ENCODE measurements at places on chromosomes 6 and 20.
A peak's percentile ranks its signal among the peaks of the same experiment; 100 is the strongest.

- no peak overlapping the region for H3K27ac ChIP-seq
- H3K36me3 ChIP-seq, result no peaks in the 10 kb centered on the region
- H3K27me3 ChIP-seq, result no peaks in the 10 kb centered on the region
- no peaks in the 10 kb centered on the region for H3K4me1 ChIP-seq
Observed at GRCh38 chr6:8852332-8852731, 417.0 kb upstream of the SLC35B3 start.

- H3K36me3 ChIP-seq, result no peaks in the 10 kb centered on the region
- no peak for DNase-seq
- peaks cover 34% of the 10 kb centered on the region for H3K4me1 ChIP-seq
- H3K4me3 ChIP-seq, result no peak overlapping the region
- no peaks in the 10 kb centered on the region for H3K27me3 ChIP-seq
- no peak overlapping the region for H3K27ac ChIP-seq
Observed at GRCh38 chr6:2911171-2911570, 8.1 kb upstream of the SERPINB9 start.

DNA sequence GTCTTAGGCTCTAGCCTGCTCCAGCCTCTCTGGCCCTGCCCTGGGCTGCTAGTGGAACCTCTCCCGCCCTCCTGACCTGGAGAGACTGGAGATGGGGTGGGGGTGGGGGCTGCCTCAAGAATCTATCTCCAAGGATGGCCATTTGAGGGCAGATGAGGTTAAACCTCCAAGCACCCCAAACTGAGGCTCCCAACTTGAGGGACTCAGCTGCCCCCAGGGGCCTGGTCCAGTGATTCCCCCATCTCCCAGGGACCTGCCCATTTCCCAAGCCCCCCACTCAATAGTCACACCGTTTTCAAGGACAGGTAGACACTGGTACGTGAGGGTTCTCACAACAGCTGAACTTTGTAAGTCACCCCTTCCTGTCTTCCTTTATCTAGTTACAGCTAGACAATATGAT is 7.1 kb upstream of the BPIFB1 start:
- H3K4me3 ChIP-seq, result no peak overlapping the region
- DNase-seq, result no peak
- no peaks in the 10 kb centered on the region for H3K4me1 ChIP-seq
- no peaks in the 10 kb centered on the region for H3K36me3 ChIP-seq
- no peak overlapping the region for H3K27ac ChIP-seq
- H3K27me3 ChIP-seq, result peaks cover 5% of the 10 kb centered on the region

GRCh38 chr6:158268361-158269147 is 43.7 kb upstream of the TULP4 start:
- H3K4me3 ChIP-seq, result no peak overlapping the region
- H3K4me1 ChIP-seq, result peaks cover 27% of the 10 kb centered on the region
- H3K27ac ChIP-seq, result no peak overlapping the region
- peaks cover 5% of the 10 kb centered on the region for H3K36me3 ChIP-seq
- no peaks in the 10 kb centered on the region for H3K27me3 ChIP-seq

DNA sequence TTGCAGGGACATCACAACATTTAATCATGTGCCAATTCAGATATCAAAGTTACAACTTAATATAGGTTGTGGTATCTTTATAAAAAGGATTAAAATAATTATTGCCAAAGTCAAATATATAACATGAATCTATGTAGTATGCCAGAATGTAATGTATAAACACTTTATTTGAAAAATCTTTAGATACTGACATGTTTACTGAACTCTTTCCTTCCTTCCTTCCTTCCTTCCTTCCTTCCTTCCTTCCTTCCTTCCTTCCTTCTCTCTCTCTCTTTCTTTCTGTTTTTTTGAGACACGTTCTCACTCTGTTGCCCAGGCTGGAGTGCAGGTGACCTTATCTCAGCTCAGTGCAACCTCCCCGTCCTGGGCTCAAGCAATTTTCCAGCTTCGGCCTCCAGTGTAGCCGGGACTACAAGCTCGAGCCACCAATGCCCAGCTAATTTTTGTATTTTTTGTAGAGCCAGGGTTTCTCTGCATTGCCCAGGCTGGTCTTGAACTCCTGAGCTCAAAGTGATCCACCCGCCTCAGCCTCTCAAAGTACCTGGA is 496.8 kb upstream of the CITED2 start:
- no peaks in the 10 kb centered on the region for H3K36me3 ChIP-seq
- no peak for DNase-seq
- H3K27ac ChIP-seq, result no peak overlapping the region

GRCh38 chr20:52103335-52103912 is 88.2 kb downstream of the ZFP64 start:
- H3K27ac ChIP-seq, result no peak overlapping the region
- H3K36me3 ChIP-seq, result peaks cover 4% of the 10 kb centered on the region
- peak; percentile 35 for DNase-seq
- H3K4me1 ChIP-seq, result peaks cover 16% of the 10 kb centered on the region

- H3K27ac ChIP-seq, result no peak overlapping the region
- H3K27me3 ChIP-seq, result peaks cover 9% of the 10 kb centered on the region
- no peaks in the 10 kb centered on the region for H3K4me1 ChIP-seq
Observed at GRCh38 chr6:164108869-164109769, 694.6 kb downstream of the QKI start.

GRCh38 chr6:90184334-90185298 is 112.0 kb downstream of the BACH2 start:
- H3K27me3 ChIP-seq, result no peaks in the 10 kb centered on the region
- no peak for DNase-seq
- H3K36me3 ChIP-seq, result peaks cover 15% of the 10 kb centered on the region
- H3K27ac ChIP-seq, result no peak overlapping the region

DNA sequence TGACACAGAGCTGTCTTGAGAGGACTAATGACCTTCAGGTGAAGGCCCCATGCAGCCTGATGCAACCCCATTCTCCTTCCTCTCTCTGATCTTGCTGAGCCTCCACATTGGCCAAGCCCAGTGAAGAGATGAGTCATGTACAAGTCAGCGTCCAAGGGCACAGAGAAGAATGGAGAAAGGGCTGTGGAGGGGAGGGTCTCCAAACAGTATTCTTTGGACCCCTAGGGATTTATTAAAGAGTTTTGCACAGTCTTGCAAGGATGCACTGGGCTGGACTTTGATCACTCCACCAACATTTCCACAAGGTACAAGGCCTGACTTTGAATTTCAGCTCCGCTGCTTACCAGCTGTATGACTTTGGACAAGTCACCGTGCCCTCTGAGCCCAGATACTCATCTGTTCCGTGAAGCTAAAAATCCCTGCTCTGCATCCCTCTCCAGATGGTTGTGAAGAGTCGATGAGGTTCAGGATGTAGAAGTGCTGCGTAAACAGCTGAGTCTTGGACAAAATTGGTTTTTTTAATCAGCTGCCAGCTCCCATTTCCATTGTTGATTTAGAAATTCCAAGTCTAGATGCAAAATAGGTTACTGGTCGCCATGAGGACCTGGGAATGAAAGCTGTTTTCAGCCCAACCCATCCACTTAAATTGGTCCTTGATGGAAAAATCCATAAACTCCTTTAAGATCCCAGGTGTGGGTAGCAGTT is 14.1 kb upstream of the KCNG1 start:
- no peak overlapping the region for H3K27ac ChIP-seq
- H3K4me1 ChIP-seq, result no peaks in the 10 kb centered on the region
- no peak for DNase-seq

DNA sequence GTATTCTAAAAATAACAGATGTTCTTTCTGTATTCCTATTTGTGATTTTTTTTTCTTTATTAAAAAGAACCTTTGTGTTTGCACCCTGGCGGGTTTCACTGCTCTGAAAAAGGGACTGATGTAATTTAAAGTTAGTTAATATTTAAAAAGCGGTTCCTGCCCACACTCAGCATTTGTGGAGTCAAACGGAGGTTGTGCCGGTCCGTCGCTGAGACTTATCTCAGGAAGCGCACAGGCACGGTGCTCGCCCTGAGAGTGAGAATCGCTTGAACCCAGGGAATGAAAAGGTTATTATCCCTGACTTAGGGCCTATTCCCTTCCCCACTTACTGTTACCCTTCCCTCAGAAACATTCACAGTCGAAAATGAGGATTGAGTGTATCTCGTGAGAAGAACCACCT is 366.7 kb downstream of the THBS2 start:
- H3K4me3 ChIP-seq, result no peak overlapping the region
- no peaks in the 10 kb centered on the region for H3K36me3 ChIP-seq
- no peak for DNase-seq

- H3K36me3 ChIP-seq, result no peaks in the 10 kb centered on the region
- no peak overlapping the region for H3K27ac ChIP-seq
- H3K4me1 ChIP-seq, result no peaks in the 10 kb centered on the region
- no peaks in the 10 kb centered on the region for H3K27me3 ChIP-seq
Observed at GRCh38 chr6:23620911-23621401, 505.1 kb upstream of the NRSN1 start.

DNA sequence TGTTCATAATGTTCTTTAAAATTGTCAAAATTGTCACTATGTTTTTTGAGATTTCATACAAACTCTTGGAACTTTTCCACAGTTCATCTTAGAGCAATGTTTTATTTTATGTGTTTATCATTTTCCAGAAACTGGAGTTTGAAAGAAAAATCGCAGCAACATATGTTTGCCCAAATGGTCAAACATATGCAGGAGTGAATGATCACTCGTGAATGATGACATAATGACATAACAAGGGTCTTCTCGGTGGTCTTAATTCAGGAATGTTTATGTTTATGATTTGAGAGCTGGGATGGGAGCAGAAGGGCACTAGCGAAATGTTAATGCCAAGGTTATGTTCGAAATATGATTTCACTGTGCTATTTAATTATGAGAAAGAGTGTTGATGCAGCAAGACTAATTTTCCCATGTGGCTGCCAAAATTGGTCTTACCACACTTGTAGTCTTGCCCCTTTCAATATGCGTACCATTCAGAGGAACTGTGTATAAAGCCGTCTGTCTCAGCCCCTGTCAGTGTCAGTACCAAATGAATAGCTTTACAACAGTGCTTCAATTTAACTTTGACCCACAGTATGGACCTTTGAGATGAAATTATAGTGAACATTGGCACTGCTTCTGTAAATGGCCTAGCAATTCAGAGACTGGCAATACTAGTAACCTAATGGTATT is 152.3 kb downstream of the CARMIL1 start:
- H3K36me3 ChIP-seq, result no peaks in the 10 kb centered on the region
- DNase-seq, result no peak
- no peaks in the 10 kb centered on the region for H3K4me1 ChIP-seq
- H3K27me3 ChIP-seq, result no peaks in the 10 kb centered on the region

DNA sequence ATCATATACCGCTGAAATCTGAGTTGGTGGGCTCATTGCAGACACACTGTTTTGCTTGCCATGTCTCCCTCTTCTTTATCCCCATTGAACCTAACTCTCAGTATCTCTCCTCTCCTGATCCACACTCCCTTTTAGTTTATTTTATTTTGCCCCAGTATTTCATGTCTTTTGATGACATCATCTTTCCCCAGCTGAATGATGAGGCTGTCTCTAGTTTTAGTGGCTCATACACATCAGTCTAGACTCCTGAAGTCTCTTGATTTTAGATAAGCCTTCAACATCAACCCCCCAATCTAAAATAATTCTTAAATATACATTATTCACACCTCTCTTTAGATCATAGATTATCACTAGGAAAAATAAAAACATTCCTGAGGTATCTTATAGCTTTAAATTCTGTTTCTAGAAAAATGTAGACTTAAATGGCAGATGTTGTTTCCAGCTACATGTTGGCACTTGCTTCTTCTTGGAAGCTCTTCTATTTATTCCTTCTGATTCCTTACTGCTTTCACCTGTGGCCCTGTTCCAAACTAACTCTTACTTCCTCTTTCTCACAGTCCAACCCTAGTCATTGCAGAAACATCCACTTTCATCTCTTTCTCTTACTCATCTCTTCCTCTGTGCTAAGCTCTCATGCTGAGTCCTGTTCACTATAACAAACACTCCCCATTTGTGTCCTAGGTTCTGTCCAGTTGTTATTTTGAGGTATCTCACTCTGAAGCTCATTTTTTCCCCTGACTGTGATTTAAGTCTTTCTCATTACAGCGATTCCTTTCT is 191.9 kb upstream of the SLC35B3 start:
- H3K27ac ChIP-seq, result no peak overlapping the region
- H3K4me1 ChIP-seq, result no peaks in the 10 kb centered on the region
- H3K27me3 ChIP-seq, result no peaks in the 10 kb centered on the region
- no peaks in the 10 kb centered on the region for H3K36me3 ChIP-seq
- H3K4me3 ChIP-seq, result no peak overlapping the region

- no peaks in the 10 kb centered on the region for H3K4me1 ChIP-seq
- H3K27me3 ChIP-seq, result no peaks in the 10 kb centered on the region
- no peak overlapping the region for H3K4me3 ChIP-seq
- peaks cover 3% of the 10 kb centered on the region for H3K36me3 ChIP-seq
- peak; percentile 22 for DNase-seq
- H3K27ac ChIP-seq, result no peak overlapping the region
Observed at GRCh38 chr6:24431045-24431451, 28.3 kb downstream of the MRS2 start.

DNA sequence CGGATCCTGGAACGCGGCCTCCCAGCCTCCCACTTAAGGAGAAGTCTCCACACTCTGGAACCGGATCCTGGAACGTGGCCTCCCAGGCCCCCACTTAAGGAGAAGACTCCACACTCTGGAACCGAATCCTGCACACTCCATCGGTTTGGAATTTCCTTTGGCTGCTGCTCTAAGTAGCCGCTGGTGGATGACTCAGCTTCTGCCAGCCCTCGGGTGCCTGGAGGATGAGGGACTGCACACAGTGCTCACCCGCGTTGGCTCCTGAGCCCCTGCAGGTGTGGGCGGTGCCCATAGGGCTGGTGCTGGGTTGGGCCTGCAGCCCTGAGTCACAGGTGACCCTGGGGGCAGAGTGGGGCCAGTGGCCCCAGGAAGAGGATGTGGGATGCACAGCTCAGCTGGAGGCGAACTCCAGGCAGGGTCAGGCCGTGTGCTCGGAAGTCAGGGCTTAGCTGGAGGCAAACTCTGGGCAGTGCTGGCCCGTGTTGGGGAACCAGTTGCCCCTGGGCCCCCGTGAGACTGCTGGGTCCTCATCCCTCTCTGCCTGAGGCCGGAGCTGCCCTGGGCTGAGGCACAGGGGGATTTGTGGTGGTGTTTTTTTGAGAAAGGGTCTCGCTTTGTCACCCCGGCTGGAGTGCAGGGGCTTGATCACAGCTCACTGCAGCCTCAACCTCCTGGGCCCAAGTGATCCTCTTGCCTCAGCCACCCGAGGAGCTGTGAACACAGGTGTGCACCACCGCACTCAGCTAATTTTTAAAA is 13.9 kb upstream of the TNFRSF6B start:
- H3K4me3 ChIP-seq, result no peak overlapping the region
- H3K4me1 ChIP-seq, result peaks cover 13% of the 10 kb centered on the region
- H3K36me3 ChIP-seq, result peaks cover 6% of the 10 kb centered on the region
- no peaks in the 10 kb centered on the region for H3K27me3 ChIP-seq

DNA sequence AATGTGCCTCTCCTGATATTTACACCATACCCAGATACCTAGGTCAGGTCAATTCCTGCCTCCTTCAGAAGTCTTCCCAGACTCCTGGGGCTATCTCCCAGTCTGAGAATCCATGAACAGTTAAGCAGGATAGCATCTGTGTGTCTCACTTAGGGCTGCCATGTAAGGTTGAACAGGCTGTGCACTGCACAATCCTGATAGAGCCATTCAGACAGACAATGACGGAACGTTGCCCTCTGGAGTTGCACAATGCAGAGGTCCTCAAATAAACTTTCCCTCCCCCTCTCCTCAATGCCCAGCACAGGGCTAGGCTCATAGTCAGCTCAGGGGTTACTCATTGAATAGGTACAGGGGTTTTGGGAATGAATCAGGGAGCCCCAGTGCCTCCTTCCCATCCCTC is 89.7 kb downstream of the CD40 start:
- H3K36me3 ChIP-seq, result no peaks in the 10 kb centered on the region
- H3K4me1 ChIP-seq, result peaks cover 33% of the 10 kb centered on the region
- H3K4me3 ChIP-seq, result no peak overlapping the region
- DNase-seq, result no peak
- H3K27ac ChIP-seq, result no peak overlapping the region
